ENCODE measurements at places on chromosomes 6 and 20.

DNA sequence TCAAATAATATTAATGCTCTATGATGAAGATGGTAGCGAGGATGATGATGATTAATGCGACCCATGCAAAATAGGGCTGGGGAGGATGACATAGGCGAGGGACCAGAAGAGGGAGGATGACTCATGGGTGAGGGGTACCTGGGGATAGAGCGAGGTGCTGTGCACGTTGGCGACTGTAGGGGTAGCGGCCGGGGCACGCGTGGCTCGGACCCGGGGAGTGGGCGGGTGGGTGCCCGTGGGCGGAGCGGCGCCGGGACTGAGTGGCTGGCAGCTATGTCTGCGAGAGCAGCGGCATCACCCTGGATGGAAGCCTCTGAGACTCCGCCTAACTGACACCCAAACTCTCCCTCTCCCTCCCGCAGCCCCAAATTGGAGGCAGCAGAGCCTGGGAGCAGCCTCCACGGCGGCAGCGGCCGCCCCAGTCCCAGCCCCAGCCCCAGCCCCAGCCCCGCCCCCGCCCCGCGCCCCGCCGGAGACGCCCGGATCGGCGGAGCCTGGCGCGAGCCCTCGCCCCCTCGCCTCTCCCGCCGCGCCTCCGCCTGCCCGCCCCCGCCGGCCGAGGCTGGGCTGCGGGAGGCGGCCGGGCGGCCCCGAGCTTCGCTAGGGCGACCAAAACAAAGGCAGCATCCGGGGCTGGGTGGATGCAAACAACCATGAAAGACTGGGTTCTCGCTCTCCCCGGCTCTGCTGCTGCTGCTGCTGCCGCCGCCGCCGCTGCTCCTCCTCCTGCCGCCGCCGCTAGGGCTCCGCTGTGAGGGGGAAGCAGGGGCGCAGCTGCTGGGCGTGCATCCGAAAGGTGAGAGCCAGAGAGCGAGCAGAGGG lies at the start of gene RIMS1:
TSS of gene RIMS1 (plus strand) at position 367 of the 822 bp plus-strand sequence. CDS start 474 bp downstream, outside the sequence.
- DNase-seq: no peak

DNA sequence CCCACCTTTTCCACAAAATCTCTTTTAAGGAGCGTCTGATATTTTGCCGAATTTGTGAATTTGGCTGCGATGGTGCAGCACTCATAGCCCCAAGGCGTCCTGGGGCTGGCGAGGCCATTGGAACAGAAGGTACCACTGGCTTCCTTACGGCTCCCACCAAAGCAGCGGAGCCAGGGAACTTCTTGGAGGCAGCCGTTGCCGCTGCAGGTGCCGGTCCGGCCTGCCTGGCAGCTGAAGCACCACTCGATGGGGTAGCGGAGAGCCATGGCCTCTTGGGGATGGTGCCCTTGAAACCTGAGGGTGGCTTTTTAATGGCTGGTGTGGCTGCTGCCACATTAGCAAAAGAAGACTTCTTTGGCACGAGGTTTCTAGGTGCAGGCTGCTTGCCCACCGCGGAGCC lies 29.8 kb downstream of the DIDO1 start:
- DNase-seq: no peak

GRCh38 chr6:37485291-37485702 lies 14.4 kb downstream of the CCDC167 start:
- no peak for DNase-seq

GRCh38 chr6:105459864-105460263 lies 57.0 kb upstream of the PREP start:
- no peak for DNase-seq

DNA sequence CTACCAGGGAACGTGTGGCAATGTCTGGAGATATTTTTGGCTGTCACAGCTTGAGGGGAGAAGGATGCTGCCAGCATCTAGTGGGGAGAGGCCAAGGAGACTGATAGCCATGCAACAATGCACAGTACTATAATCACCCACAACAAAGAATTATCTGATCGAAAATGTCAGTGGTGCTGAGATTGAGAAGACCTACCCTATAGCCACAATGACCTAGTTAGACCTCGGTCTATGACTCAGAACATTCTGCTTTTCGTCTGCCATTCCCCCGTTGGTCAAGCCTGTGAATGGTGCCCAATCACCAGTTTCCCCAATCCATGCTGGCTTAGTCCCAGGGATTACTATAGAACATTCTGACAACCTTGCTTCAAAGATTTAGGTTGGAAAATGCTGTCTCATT lies 93.5 kb downstream of the TMEM200A start:
- DNase-seq: no peak

- DNase-seq: no peak
These were observed 23.8 kb upstream of the KHDC1 start for GRCh38 chr6:73286752-73287151.

DNA sequence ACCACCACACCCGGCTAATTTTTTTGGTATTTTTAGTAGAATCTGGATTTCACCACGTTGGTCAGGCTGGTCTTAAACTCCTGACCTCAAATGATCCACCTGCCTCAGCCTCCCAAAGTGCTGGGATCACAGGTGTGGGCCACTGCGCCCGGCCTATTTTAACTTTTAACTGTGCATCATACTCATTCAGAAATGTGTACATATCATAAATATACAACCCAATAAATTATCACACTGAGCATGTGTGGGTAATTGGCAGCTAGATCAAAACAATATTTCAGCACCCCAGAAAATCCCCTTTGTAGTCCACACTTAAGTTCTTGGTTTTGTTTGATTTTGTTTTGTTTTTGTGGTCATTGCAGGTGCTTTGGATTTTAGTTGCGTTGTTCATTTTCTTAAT lies 228.9 kb upstream of the ZNF217 start:
- no peak for DNase-seq

- no peak for DNase-seq
These were observed 15.7 kb downstream of the TMEM181 start for GRCh38 chr6:158575550-158575949.

DNA sequence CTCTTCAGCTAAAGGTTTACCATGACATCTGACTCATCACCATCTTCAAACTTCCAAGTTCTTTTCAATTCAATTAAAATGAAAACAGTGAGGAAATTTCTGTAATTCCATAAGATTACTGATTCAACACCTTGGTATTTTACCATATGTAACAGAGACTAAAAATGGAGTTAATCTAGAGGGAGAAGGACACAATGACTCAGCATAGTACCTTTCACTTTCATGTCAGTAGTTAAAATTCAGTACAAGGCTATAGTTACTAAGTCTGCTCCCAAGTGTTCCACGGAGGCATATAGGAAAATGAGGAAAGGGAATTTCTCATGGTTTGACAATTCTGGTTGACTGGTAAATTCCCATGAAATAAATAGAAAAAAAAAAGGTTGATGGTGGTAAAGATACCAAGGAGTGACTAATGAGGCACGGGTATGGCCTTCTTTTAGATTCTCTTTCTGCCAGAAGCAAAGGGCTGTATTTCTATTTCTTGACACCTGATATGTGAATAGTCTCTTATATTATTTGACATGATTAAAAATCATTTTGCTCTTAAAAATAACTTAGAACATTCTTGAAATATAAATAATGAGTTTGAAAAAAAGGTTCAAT lies 526.7 kb upstream of the ADGRB3 start:
- DNase-seq: no peak

DNA sequence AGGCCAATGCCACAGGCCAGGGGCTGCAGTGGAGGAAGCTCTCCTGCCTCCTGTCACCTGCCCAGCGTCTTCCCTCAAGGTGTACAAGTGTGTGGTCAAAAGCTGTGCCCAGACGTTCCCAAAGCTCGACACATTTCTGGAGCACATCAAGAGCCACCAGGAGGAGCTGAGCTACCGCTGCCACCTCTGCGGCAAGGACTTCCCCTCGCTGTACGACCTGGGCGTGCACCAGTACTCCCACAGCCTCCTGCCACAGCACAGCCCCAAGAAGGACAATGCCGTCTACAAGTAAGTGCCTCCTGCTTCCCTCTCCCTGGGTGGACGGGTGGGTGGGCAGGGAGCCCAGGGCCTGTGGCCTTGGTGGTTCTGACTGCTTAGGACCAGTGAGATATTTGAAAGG lies 38.2 kb downstream of the ZNF341 start:
- no peak for DNase-seq

GRCh38 chr6:45513213-45513618 lies 135.5 kb upstream of the SUPT3H start:
- no peak for DNase-seq

- DNase-seq: no peak
These were observed 129.4 kb downstream of the BCAS1 start for GRCh38 chr20:53940907-53941545.

DNA sequence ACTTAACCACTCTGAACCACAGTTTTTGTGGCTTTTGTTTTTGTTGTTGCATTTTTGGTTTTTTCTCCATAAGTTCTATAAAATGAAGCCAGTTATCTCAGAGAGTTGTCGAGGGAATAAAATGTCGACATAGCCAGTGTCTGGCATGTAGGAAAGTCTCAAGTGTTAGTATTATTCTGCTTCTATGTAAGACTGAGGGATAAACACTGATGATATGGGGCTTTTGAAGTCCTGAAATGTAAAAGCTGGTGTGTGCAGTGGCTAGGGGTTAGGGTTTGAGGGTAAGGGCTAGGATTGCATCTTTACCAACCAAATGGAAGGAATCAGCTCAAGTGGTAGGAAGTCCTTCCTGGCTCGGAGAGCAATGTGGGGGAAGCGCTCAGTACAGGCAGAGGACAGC lies 59.2 kb downstream of the DAAM2 start:
- no peak for DNase-seq

- no peak for DNase-seq
These were observed 12.1 kb upstream of the C20orf203 start for GRCh38 chr20:32685541-32686529.

- no peak for DNase-seq
These were observed 151.7 kb downstream of the FRK start for GRCh38 chr6:115908906-115909559.

- no peak for DNase-seq
These were observed 116.6 kb upstream of the PROKR2 start for GRCh38 chr20:5433352-5433751.

DNA sequence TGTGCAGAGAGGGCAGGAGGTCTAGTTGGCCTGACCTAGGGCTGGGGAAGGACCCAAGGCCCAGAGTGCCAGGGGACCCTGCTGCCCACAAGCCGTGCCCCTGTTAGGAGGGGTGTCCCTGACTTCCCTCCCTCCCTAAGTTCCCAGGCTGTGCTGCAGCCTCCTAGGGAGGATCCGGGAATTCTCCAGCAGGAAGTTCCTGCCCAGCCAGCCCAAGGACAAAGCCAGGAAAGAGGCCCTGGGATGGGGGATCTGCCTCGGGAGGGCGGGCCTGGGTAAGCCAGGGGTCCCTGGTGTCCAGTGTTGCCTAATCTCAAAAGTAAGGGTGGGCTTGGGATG lies 9.3 kb upstream of the BAK1 start:
- no peak for DNase-seq

DNA sequence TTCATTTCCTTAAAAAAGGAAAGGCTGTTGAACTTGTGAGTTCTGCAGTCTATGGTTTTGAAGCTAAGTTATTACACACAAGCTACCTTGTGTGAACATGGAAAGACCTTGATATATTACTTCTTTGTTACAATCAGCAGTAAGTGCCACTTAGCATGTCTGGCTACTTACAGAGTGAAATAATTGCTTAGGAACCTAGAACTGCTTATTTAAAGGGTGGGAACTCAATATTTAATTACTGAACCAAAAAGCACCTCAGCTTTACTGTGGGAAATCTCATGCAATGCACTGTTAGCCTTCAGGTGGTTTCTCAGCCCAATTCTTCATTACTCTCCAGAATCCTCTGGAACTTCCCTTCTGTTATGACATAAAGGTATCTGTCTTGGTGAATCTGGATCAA lies 17.9 kb downstream of the PERP start:
- DNase-seq: no peak

GRCh38 chr20:47776639-47777038 lies 8.6 kb downstream of the SULF2 start:
- no peak for DNase-seq

DNA sequence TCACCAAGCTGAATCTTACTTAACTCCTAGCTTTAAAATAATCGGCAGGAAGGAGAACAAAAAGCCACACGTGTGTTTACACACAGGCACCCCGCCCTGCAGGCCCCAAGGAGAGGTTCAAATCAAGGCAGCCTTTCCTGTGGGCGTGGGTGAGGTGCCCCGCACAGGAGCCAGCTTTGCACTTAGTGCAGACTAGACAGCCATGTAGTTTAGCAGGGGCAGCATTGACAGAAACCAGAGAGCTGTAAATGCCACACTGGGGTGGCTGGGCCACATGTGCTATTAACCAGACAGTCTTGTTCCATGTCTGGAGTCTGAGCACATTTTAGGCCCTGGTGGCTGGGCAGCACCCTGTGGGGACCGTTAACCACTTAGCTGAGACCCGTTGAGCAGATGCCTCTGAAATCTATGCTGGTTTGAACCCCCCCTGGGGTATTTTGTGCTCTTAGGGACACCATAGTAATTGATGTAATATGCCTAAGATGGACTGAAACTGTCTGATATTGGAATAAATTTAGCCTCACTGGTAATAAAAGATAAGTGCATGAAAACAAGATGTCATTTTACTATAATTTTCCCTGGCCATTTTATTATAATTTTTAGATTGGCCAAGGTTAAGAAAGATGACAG lies 106.4 kb upstream of the KCNG1 start:
- no peak for DNase-seq

GRCh38 chr6:150940941-150941340 lies 75.4 kb downstream of the MTHFD1L start:
- DNase-seq: no peak

DNA sequence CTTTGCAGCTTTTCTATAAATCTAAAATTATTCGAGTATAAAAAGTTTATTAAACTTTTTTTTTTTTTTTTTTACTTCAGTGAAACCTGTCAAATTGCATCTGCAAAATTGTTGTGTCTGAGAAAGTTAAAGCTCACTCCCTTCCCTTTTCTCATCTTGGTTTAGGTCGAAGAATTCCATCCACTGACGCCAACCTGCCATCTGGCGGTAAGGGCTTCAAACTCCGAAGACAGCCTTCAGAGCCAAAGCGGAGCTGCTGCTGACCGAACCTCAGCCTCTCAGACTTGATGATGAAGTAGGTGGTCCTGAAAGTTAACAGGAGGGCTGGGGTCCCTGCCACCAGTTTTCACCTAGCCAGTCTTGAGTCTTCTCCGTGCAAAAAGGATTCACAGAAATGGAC lies 29.6 kb upstream of the VAPB start:
- DNase-seq: no peak

DNA sequence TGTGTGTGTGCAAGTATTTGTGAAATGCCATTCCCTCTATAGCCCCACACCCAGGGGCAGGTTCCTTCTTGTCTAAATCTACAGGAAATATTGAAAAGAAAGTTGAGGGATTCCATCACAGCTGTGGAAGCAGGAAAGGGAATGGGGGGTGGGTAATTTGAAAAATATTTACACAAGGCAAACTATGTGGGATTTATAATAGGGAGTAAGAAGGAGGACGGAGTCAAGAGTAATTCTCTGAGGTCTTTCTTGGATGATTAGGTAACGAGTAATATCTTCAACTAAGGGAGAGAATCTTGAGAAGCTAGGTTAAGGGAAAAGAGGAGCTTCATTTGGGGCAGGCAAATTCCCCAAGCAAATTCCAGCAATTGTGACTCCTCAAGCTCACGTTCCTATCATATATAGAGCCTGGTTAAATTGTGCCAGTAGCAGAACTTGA lies 113.5 kb upstream of the SGK1 start:
- DNase-seq: no peak

GRCh38 chr6:124721331-124721730 lies 240.9 kb upstream of the RNF217 start:
- DNase-seq: no peak

GRCh38 chr6:115838763-115839401 lies 221.8 kb downstream of the FRK start:
- DNase-seq: no peak

GRCh38 chr6:52063584-52064344 lies 23.6 kb downstream of the PKHD1 start:
- DNase-seq: peak; percentile 36

GRCh38 chr20:49811825-49812506 lies 662 bp upstream of the SLC9A8 start:
- DNase-seq: no peak

- no peak for DNase-seq
These were observed 598 bp downstream of the FABP7 start for GRCh38 chr6:122780114-122780513.
